IMR-90 (cell line): ENCODE measurements at places on chromosomes 13 and 19. TPM values are rescaled to one million over a fixed set of nuclear protein-coding genes. Genes with fewer than 3 reads are reported as not detected.
A peak's percentile ranks its signal among the peaks of the same experiment; 100 is the strongest.

DNA sequence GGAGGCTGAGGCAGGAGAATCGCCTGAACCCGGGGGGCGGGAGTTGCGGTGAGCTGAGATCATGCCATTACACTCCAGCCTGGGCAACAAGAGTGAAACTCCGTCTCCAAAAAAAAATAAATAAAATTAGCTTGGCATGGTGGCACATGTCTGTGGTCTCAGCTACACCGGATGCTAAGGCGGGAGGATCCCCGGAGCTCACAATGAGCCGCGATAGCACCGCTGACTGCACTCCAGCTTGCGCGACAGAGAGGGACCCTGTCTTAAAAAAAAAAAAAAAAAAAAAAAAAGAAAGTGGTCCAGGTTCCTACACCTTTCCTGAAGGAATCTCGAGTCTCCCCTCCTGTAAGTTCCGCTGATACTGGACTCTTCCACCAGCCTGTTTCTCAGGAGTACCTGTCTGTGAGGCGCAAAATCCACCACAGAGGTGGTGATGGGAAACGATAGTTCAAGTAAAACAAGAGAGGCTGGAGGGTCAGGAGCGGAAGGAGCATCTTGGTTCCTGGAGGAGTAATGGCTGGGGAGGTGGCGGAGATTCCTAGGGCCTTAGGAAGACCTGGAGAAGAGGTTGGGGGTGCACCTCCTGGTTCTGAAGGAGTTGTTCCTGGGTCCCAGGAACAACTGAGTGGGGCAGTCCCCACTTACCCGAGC lies 471 bp downstream of the FUT1 start:
- H3K27me3 ChIP-seq = peaks cover 33% of the 10 kb centered on the region
- 0 out of 2 replicates have a peak overlapping the region, but pooled peaks have one; percentile 18 for H3K4me3 ChIP-seq
- H3K4me1 ChIP-seq = peaks cover 4% of the 10 kb centered on the region; the same call in 1 of the 2 replicates
- no peak overlapping the region for H3K27ac ChIP-seq
- DNase-seq = no peak

DNA sequence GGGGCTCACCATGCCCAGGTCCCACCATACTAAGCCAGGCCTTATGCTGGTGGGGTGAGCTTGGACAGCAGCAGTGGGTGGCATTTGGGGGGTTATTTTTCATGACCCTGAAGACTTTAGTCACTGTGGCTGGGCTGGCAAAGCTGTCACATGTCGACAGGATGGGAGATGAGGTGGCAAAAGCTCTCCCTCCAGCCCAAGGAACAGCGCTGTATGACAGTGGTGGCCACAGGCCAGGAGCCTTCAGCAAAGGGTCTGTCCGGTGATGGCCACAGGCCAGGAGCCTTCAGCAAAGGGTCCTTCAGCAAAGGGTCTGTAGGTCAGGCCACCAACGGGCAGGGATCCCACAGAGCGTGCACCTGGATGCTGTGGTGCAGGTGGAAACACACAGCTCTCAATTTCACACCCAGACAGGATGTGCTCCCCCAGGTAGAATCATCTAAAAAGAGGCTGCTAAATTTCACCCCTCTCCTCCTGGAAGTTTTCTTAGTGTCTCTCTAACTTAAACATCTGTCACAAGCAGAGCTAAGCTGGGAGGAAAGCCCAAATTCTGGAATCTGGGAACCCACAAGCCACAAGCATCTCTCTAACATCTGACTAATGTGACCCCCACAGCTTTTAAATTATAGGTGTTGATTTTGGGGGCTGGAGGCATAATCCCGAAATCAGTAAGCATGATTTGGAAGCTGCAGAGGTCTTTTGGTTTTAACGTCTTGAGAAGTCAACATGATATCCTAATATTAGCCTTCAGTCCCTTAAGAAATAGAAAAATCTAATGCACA lies 23.0 kb downstream of the COL4A1 start:
- H3K36me3 ChIP-seq = peaks cover 44% of the 10 kb centered on the region
- peak; percentile 66 for DNase-seq
- H3K27me3 ChIP-seq = no peaks in the 10 kb centered on the region
- no peak overlapping the region for H3K27ac ChIP-seq
- H3K4me1 ChIP-seq = peaks cover 23% of the 10 kb centered on the region

- no peak overlapping the region for H3K4me3 ChIP-seq
- H3K36me3 ChIP-seq = no peaks in the 10 kb centered on the region
Measured at GRCh38 chr13:93819331-93819890, 592.8 kb downstream of the GPC6 start.

DNA sequence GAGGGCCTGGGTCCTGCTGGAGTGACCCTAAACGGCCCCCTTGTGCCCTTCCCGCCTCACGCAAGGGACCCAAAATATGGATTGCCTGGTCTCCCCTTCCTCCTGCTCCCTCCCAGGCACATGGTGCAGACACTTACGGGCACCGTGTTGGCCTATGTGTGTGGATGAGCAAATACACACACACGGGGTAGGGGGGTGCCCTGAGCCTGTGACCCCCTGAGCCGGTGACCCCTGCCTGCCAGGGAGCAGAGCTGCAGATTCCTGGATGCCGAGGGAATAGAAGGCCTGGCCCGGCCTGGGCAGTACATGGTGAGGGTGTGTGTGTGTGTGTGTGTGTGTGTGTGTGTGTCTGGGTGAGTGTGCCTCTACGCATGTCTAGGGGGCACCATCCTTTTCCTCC lies 33.3 kb downstream of the CEBPA start:
- no peak overlapping the region for H3K27ac ChIP-seq
- DNase-seq = no peak
- no peaks in the 10 kb centered on the region for H3K4me1 ChIP-seq

GRCh38 chr13:38636761-38637160 lies 50.1 kb upstream of the FREM2 start:
- no peaks in the 10 kb centered on the region for H3K36me3 ChIP-seq
- no peaks in the 10 kb centered on the region for H3K4me1 ChIP-seq
- H3K27me3 ChIP-seq = no peaks in the 10 kb centered on the region

DNA sequence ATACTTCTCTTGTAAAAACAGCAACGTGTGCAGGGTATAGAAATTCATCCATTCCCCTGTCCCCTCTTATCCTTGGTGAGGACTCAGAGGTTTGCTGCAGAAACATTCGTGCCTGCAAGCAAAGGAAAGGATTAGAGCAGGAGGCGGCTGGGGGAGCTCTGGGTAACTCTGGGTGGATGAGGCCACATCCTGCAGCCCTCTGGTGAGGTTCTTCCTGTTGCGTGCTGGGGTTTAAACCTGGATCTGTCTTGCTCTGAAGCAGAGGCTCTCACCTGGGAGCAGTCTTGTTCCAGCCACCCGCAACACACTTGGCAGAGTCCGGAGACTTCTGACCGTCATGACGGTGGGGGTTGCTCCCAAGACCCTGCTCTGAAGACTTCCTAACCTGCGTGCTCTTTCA lies 69.2 kb downstream of the ATP11A start:
- H3K27me3 ChIP-seq = no peaks in the 10 kb centered on the region
- H3K36me3 ChIP-seq = no peaks in the 10 kb centered on the region; the same call in none of the 2 replicates
- no peak overlapping the region for H3K4me3 ChIP-seq
- no peak overlapping the region for H3K27ac ChIP-seq

DNA sequence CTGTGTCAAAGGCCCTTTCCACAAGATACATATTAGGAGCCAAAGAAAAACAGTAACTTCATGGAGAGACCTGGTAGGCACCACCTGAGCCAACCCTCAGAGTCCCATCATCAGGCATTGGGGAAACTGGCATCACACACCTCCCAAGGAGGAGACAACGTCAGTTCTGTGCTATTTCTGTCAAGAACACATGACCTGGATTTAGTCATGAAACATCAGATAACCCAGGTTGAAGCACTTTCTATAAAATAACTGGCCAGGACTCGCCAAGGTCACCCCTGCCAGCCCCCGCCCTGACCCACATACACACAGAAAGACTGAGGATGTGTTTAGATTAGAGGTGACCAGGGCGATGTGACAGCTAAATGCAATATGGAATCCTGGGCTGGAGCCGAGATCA lies 35.6 kb downstream of the COL4A1 start:
- H3K36me3 ChIP-seq = peaks cover 44% of the 10 kb centered on the region
- no peak overlapping the region for H3K4me3 ChIP-seq
- H3K27ac ChIP-seq = no peak overlapping the region
- DNase-seq = no peak

SOX1 gene
- total RNA-seq = not detected in 2 replicates

GPC6 gene
- total RNA-seq = 31.4 and 39.4 TPM in 2 replicates

GAPDHS gene
- total RNA-seq = not detected in 2 replicates

MTMR6 gene
- total RNA-seq = 21.7 and 33.1 TPM in 2 replicates

URI1 gene
- 43.2 and 95.8 TPM in 2 replicates for total RNA-seq

TMPRSS9 gene
- total RNA-seq = not detected in 2 replicates

KCNK6 gene
- total RNA-seq = 2.7 and 2.8 TPM in 2 replicates

FBXO46 gene
- total RNA-seq = 2.2 and 3.0 TPM in 2 replicates

ZNF497 gene
- 0.18 and 0.56 TPM in 2 replicates for total RNA-seq
